Stimulated activated CD8-positive, alpha-beta memory T cell treated with anti-CD3 and anti-CD28 coated beads, Interleukin-7, amount 100 ng/mL, for 1 hour (primary cell): ENCODE measurements at places on chromosomes 6 and 20.

DNA sequence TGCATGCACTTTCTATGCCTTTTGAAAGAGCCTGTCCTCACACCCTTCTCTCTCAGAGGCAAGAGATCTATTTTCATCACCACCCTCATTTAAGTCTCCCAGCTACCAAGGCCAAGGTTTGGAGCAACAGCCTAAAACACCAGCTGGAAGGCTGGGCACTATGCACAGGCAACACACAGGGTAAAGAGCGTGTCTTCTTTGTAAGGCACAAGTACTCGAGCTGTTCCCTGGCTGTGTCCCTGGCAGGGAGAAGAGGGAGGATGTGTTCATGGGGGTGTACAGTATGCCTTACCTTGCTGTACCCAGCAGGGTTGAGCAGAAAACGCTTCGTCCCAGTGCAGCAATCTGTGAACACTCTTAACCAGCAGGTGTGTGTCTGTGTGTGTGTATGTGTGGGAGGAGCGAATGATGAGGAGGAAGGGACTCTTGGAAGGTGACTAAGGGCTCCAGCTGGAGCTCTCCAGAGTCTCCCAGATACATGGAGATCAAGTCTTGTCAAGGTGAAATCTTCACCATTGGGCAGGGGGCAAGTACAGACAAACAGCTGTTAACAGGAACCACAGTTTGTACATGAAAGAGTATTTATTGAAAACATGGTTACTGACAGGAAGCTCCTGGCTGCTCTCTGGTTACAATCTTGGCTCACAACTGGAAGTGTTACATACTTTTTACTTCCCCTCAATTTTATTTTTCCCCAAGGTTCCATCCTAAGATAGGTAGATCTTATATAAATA is 40.8 kb downstream of the ELMO2 start:
- DNase-seq: no peak

- no peak for DNase-seq
Measured at GRCh38 chr6:14915888-14916832, 329.7 kb upstream of the JARID2 start.

DNA sequence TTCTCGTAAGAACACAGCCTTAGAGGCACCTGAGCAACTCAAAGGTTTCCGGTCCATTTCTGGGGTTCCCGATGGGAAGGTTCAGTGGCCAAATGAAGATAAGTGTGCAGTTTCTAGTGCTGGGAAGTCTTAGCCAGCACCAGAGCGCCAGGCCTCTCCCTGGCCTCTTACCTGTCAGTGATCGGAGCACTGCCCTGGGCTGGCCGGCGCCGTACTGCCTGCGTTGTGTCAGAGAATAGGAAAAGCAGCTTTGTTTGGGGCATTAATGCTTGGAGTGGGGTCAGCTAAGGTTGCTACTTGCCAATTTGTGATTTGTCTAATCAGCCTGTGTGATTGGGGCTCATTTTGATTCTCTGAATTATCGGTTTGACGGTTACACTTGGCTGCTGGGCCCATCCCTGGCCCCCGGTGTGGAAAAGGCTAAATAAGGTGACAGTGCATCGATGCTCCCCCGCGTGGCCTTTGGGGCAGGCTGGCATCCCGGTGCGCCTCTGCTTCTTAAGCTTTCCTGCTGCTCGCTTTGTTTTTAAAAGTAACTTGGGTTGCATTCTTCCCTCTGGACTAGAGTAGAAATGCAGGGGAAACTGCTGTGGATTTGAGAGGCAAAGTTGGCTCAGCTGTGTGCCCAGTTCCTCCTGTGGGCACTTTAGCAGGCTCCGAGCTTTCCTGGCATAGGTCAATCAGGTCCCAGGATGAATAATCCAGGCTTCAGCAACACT is 51.8 kb downstream of the TCP11 start:
- no peak for DNase-seq

DNA sequence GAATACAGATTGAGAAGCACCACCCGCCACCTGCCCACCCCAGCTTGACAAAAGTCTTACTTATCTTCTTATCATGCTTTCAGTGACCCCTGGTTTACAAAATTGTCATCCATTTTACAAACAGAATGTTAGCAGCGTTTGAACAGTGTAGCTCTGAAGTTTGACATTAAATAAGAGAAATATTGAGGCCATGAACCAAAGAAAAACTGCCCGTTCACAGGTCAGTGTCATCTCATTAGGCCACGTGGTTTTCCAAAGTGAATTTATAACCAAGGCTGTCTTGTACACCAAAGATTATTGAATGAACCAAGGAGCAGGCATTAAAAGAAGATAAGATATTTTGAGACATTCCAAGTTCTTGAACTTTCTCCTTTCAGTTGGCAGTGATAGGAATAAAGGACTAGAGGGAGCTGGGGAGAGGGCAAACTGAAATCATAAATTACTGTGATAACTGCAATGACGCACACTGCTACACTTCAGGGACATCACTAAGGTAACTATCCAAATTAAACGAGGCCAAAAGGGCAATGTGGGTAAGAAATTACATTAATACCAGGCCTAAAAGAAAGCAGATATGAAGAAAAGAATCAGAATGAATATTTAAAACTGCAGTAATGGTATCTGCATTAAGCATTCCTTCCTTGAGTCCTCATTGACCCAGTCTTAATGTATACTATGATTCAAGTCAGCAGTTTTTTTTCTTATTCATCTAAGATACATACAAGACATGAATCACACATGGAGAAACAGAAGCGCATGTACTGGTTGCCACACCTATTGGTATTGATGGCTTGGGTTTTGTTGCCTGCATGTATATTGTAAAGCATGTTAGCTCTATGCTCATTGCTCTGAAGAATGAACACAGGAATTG is 159.8 kb upstream of the ARG1 start:
- no peak for DNase-seq

DNA sequence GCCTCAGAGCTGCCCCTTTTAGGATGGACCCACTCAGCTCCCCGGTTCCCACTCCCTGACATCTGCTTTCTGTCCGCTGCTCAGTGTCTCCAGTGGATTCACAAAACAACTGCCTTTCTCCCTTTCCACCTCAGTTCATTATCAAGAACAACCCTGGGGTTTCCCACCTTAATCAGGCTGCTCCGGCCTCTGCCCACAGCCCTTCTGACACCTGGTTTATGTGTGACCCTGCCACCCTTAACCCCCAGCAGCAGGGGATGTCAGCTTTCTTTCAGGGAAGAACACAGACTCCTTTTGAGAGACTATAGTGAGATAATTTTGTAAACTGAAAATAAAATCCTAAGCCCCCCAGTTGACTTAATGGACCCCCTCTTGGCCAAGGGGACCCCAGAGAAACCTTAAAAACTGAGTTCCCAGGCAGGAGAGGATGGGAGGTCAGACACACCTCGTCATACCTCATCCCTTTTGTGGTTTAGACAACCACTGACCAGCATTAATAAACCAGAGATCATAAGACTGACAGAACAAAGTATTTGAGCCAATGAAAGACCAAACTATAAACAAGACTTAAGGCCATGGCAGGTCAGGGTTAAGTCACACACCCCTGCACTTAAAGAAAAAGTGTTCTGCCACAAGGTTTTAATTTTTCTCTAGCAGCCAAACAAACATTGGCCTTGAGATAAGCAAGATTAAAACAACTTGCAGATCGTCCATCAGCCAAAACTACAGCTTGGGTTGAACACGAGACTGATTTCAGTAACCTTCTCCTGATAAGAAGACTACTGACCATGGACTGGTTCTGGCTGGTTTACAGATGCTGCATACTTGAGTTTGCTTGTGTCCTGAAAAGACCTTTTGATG is 42.4 kb upstream of the DDR1 start:
- no peak for DNase-seq
